ENCODE measurements at places on chromosomes 4 and X.

- DNase-seq = no peak
These were observed 331.4 kb downstream of the SPOCK3 start for GRCh38 chr4:166902941-166903340.

DNA sequence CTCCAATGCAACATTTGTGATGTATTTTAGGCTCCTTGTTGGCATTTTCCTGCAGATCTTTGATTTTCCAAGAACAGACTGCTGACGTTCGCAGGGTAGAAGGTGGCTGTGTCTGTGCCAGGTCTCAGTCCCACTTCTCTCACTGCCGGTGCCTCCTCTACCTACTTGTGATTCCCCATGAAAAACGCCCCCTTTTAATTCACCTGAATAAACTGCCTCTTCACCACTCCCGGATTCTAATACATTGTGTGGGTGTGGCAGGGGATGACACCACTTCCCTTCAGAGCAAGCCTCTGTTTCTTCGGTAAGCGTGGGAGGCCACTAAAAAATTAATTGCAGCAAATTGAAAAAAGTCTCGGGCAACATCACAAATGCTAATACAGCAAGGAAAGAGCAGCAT lies 96.1 kb upstream of the FAM9B start:
- DNase-seq = no peak

- DNase-seq = no peak
These were observed 380.5 kb downstream of the SH2D1A start for GRCh38 chrX:124726881-124727280.

GRCh38 chr4:81802285-81802846 lies 330.7 kb upstream of the RASGEF1B start:
- DNase-seq = no peak

- DNase-seq = no peak
These were observed 47.4 kb downstream of the HTRA3 start for GRCh38 chr4:8316911-8317351.

DNA sequence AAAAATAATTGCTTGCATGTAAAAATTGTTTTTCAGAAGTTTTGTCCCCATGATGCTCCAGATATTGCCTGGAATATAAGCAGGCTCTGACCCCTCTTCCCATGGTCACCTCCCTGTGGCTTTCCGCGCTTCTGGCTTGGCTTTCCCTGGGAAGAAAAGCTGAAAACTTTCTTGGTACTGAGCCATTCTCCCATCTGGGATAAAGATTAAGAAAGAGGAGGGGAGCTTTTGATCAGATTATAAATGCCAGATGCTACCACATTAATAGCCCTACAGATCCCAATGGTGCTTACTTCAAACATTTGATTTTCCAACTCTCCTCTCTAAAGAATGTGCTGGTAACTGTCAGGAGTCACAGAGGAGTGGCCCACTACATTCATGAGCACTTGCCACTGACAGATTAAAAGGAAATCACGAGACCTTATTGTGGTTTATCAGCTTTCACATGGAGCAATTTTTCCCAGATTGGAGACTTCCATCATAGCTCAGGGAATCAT lies 54.4 kb upstream of the GAB1 start:
- DNase-seq = no peak

DNA sequence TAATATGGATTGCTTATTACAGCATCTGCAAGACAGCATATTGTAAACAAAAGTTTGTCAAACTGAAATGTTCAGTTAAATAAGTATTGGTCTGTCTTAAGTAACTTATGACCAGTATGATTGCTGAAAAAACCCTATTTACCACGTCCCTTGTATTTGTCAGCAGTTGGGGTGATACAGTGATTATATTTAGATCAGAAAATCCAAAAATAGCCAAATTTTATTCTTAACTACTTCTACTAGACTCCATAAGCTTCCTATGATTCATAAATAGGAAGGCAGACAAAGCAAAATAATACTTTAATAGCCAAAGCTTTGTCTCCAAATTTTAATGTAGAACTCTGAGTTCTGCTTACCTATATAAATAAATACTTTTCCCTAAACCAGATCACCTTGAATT lies 45.3 kb downstream of the TBCK start:
- no peak for DNase-seq

- DNase-seq = peak; percentile 25
These were observed 200.2 kb downstream of the CLCN4 start for GRCh38 chrX:10356979-10357378.

DNA sequence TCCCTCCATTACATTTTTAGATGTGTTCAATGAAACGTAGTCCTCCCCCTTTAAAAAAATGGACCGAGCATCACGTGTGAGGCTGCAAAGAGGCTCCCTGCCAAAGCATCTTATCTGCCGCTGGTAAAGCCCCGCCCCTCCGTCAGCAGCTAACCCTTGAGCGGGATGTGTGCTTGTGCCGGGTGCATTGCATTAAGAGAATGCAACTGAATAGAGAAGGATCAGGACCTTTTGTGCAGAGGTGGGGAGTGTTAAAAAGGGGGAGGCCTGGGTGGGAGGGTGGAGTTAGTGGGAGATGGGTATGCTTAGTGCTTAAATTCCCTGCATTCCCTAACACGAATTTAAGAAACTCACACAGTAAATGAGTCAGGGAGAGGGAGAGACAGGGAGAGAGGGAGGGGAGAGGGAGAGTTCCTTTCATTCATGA lies 66.0 kb downstream of the TBL1X start:
- peak; percentile 95 for DNase-seq

DNA sequence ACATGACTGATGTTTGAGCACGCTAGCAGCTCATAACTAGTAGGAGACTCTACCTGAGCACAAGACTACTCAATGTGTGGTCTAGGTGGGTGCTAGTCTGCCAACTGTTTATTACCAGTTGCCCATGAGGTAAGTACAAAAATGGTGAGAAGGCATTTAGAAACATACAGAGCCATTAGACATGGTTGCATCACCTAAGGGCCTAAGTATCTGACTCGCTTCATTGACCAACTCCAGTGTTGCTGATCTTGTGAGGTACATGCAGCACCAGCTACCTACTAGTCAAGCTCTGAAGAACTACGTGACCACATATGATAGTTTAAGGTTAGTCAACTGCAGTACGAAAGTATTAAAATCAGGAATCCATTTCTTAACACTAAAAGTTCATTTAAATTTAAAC lies 39.9 kb downstream of the APBB2 start:
- peak; percentile 17 for DNase-seq

DNA sequence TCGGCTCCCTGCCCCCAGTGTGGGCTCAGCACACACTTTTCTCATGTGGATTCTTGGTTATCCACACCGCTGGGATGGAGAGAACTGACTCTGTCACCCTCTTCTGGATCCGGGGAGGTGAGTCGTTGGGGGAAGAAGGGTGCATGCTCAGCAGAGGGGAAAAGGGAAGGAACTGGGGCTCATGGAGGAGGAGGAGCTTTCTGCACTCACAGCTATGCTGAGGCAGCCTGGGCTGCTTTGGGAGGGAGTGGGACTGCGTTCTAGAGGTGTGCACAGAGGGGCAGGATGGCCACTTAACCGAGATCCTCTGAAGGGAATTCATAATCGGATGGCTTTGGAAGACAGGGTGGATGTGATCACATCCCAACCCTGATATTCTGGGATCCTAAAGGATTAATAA lies 51.6 kb downstream of the RTL5 start:
- DNase-seq = no peak

- DNase-seq = no peak
These were observed 75.9 kb downstream of the SHISA3 start for GRCh38 chr4:42473071-42473684.

GRCh38 chr4:6674500-6675149 lies 19.1 kb upstream of the S100P start:
- peak; percentile 28 for DNase-seq

GRCh38 chr4:38671592-38671940 lies 7.6 kb downstream of the KLF3 start:
- no peak for DNase-seq

DNA sequence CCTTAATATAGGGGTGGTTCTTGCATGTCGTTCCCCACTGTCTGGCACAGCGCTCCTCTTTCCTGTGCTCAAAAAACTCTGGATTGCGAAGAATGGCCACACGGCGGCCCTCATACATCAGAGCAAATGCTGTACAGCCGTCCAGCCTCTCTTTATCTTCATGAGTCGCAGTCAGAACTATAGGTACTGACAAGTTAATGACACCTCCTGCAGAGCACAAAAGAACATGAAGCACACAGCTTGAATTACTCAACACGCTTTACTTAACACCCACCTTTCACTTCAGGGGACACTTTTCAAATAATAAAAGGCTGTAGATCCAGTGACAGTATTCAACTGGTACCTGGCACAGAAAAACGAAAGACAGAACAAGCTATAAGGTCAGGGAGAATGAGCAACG lies 65.3 kb downstream of the PAPSS1 start:
- no peak for DNase-seq

DNA sequence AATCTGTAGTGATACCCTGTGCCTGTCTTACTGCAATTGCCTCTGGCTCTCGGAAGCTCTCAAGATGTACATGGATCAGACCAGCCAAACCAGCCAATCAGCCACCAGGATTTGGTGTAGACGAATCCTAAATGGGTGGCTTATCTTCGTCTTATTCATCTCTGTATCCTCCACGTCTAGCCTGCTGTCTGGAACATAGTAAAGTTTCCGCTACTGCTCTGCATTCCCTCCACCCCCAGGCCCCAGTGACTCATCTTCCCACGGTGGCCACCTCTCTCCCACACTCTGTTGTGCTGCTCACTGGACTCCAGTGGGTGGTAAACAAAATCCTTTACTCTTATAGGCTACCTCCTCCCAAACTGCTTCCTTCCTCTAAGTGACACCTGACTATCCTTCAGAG lies 37.8 kb downstream of the SEPTIN6 start:
- peak; percentile 88 for DNase-seq

- DNase-seq = no peak
These were observed 69.2 kb upstream of the DIAPH2 start for GRCh38 chrX:96615448-96615847.

DNA sequence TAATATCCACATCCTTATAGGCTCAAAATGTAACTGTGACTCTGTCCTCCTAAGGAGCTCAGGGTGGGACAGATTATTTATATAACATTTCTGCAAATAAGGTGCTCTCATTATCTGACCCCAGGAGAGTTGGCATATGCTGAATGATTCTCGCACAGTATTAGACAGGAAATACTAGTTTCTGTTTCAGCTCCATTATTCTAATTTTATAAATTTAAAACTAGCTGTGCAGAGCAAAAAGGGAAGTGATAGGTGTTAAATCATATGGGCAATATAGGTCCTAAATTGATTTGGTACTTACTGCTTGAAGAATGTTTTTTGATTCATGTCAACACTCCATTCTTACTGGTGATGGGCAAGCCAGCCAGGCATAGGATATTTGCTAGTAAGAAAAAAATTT lies 141.5 kb downstream of the GLRA2 start:
- DNase-seq = no peak

DNA sequence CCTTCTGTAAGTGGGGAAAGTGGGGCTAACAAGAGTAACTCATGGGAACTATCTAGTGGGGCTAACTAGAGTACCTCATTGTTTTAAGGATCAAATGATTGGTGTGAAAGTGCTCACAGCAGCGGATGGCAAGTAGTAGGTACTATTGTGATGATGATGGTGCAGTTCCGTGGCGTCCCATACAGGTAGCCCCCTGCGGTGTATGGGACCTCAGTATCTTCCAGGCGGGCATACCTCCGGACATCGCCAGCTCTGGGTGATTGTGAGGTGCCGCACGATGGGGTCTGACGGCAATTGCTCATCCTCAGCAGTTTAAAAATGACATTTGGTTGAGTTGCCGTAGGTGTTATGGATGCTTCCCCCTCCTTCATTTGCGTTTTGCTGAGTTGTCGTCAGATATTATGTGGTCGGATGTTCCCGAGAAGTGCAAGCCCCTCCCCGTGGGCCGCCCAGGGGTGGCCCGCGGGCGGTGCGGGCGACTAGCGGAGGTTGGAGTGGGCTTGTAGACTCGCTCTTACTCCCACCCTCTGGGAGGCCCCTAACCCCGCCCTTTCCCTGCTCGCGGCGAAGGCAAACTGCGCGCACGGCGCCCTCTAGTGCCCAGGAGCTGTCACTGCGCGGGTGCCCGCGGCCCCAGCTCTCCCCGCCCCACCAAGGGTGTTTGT lies 18.3 kb upstream of the GPR101 start:
- peak; percentile 47 for DNase-seq

DNA sequence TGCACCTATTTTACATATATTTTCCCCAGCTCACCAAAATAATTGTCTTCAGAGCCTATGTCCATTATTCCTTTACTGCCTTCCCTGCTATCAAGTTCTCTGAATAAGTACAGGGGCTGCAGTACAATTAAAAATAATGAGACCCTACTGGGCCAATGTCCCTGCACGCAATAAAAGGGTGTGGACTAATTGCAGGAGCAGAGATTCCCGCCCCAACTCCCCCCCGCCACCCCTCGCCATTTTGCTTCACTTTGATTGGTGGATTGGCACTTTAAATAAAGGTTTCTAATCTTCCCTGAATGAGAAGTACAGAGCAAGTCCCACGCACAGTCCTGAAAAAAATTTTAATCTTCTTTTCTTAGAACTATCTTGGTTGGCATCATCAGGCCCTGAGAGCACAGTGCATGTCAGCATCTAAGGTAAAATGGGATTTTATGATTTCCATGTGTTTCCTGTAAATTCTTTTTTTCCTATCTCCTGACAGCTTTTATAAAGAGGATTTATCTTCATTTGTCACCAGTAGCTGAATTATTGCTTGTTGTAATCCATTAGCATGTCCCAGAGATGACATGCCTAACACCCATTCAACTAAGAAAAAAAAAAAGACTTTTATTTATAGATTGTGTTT lies at the start of gene AMBN:
AMBN (plus strand) TSS at position 302 of the 628 bp plus-strand sequence; CDS start at position 405, 103 bp downstream.
- DNase-seq = no peak

GRCh38 chr4:99655308-99656081 lies 2.1 kb downstream of the C4orf54 start:
- peak; percentile 86 for DNase-seq

- no peak for DNase-seq
These were observed 463.0 kb upstream of the CPEB2 start for GRCh38 chr4:14539246-14539645.

GRCh38 chrX:102765809-102766208 lies 45.3 kb downstream of the GPRASP3 start:
- peak; percentile 77 for DNase-seq

GRCh38 chr4:3098346-3098745 lies 23.9 kb downstream of the HTT start:
- no peak for DNase-seq

- no peak for DNase-seq
These were observed 66.3 kb upstream of the TRIM2 start for GRCh38 chr4:153137677-153138630.

DNA sequence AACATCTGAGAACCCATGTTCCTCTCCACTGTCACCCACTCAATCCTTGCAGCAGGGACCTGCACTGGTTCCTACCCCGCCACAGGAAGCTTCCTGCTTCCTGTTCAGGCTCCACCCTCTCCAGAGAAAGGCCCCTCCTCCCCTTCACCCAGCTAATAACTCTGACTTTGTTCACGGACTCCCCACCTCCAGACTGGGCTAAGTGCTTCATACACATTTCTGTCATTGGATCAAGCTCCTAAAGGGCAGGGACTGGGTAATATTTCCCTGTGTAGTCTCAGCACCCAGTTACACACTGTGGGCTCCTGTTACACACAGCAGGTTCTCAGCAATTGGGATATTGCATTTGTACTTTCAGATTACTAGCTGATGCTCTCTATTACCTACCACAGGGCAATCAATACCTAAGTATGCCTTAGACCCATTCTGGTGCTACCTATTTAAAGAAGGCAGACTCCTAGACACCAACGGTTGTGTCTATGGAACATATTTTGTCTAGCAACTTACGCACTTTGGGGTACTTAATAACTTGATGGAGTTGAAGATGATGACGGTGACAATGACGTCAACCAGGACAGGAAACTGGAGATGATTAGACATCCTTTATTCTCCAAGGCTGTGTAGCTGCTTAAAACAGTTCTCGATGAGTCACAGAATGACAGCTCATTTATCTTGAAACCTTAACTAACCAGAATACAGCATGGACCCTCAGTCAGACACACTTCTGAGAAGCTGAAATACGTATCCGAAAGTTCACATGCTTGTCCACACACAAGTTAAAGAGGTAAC lies 58.1 kb downstream of the MAML3 start:
- DNase-seq = peak; percentile 89

Data from EH (cell line).